T-helper 17 cell (primary cell): ENCODE measurements at places on chromosomes 13 and 19.

- no peak for DNase-seq
Observed at GRCh38 chr13:35387682-35388250, 88.7 kb downstream of the MAB21L1 start.

DNA sequence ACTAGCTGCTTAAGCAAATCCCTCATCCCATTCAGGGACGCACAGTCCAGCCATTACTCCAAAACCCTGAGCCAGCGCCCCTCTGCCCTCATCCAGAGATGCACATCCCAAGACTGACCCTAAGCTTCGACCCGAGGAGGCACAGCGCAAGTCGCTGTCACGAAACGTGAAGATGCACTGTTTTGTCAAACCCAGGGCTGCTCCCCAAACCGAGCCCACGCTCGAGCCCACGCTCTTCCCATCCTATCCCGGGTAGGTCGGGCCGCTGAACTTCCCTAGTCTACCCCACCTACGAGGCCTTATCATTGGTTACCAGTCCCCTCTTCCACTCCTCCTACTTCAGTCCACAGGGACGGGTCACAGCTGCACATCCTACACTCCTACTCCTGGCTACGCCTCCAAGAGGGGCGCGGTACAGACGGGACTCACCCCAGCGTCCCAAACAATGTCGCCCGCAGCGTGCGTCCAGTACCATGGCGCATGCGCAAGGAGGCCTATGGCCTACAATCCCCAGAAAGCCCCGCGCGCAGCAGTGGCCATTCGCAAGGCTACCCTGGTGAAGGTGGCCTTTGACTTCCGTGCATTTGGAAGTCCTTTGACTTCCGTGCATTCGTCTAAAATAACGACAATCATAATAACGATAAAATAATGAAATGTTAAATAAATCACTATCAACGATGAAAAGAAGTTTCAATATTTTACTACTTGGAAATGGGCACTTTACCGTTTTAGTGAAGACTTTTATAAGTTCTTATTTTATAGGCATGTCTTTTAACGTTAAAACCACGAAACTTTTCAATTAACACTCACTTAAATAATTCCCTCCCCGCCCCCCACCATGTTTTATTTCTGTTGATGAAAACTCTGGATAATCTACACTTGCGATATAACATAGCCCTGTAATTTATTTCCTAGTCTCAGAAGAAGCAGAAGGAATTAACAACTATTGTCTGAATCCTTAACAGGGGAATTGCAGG lies at the start of gene ZNF285:
Gene ZNF285, minus strand, starts transcription at position 470 of the 977 bp plus-strand sequence. CDS start 4,395 bp downstream, outside the sequence.
- DNase-seq, result peak; percentile 24

- DNase-seq, result no peak
Observed at GRCh38 chr19:7336321-7336973, 12.3 kb upstream of the ARHGEF18 start.

DNA sequence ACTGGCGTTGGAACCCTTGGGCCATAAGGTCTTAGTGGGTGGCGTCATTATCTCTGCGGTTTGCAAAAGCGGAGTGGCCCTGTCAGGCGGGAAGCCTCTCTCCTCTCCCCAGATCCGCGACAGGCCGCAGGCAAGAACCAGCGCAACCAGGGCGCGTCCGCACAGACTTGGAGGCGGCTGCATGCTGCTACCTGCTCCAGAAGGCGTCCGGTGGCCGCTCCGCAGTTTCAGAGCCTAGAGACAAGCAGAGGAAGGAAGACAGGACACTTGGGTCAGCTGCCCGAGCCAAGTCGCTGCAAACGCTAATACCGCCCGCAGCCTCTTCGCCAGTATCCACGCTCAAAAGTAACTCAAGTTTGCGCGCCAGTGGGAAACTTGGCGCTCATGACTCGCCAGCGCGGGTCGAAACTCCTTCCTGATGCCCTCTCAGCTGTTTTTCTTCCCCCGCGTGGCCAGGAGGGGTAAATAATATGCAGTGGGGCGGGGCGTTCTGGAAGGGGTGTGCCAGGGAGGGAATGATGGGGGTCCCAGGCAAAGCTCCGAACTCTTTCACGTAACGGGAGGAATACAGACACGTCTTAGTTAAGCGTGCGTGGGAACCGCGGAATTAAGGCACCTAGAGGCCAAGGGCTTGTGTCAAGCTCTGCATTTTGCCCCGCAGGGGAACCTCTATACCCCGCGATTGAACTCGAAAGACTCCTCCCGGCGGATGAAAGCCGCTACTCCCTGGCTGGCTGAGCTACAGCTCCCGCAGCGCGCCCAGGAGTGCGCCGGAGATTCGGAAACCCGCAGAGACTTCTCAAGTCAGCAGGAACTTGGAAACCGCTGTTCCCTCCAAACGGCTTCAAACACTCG lies at the start of gene EDNRB:
Gene EDNRB, minus strand, starts transcription at position 441 of the 855 bp plus-strand sequence. Its CDS starts 258 bp downstream, at position 183.
- DNase-seq, result no peak

DNA sequence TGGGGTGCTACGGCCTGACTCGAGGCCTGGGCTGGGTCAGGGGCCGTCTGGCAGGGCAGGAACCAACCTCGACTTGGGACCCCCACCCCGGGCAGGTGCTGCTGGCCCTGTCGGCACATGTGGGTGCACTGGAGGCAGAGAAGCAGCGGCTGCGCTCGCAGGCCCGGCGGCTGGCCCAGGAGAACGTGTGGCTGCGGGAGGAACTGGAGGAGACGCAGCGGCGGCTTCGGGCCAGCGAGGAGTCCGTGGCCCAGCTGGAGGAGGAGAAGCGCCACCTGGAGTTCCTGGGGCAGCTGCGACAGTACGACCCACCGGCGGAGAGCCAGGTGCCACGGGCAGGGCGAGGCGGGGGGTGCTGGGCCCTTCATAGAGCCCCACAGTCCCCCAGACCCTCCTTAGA lies 5.9 kb downstream of the KLC3 start:
- DNase-seq, result no peak

- DNase-seq, result peak; percentile 81
Observed at GRCh38 chr19:1133471-1133929, 29.7 kb downstream of the GPX4 start.

- peak; percentile 64 for DNase-seq
Observed at GRCh38 chr19:7925171-7925851, 624 bp downstream of the CTXN1 start.

- DNase-seq, result peak; percentile 47
Observed at GRCh38 chr19:42290523-42291434, 11.2 kb upstream of the PRR19 start.

DNA sequence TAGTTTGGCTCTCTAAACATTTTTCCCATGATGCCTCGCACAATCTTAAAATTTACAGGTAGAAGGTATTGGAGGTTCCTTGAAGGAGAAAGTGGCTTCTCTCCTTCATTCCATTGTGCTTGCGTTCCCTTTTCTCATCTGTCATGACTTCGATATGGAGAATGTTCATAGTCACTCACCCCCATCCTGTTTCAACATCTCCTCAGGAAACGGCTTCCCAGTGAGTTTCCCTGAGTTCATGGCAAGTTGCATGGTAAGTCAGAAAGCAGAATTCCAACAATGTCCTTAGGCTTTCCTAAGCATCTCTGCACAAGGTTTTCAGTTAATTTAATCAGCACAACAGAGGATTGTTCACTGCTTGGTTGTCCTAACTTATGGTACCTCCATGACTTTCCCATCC lies 581.8 kb upstream of the SLITRK5 start:
- DNase-seq, result no peak

GRCh38 chr19:31668921-31669320 lies 319.7 kb upstream of the TSHZ3 start:
- DNase-seq, result no peak

DNA sequence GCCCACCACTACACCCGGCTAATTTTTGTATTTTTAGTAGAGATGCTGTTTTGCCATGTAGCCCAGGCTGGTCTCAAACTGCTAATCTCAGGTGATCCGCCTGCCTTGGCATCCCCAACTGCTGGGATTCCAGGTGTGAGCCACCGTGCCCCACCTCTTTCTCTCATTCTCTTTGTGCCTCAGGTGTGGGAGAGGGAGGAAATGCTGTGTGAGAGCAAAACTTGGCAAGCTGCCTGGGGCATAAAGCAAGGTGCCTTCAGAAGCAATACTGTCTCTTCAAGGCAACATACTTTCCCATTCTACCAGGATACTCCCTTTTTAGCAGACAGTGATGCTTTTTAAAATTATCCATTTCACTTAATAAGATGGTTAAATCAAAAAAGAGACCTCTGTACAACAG lies 53.2 kb upstream of the RFC3 start:
- DNase-seq, result no peak

DNA sequence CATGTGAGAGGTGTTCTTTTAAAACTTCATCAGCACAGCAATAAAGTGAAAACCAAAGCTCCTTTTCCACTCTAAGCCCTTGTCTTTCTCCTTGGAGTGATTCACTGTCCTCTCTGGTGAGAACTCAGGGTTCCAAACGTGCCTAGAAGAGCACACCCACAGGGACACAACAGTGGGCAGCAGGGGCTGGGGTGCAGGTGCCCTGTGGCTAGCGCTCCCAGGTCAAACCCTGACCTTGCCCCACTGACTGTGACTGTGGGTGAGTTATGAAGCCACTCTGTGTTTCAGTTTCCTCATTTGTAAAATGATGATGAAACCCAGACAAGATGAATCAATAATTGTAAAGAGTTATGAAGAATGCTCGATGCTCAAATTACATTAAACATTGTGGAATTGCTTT lies 37.6 kb upstream of the IGFL1 start:
- no peak for DNase-seq

- no peak for DNase-seq
Observed at GRCh38 chr19:19077103-19077502, 13.3 kb downstream of the SLC25A42 start.

- DNase-seq, result no peak
Observed at GRCh38 chr19:29538651-29539050, 12.9 kb downstream of the VSTM2B start.

- no peak for DNase-seq
Observed at GRCh38 chr19:12913851-12914690, 5.0 kb downstream of the SYCE2 start.

- DNase-seq, result no peak
Observed at GRCh38 chr19:47124937-47125668, 5.5 kb upstream of the SAE1 start.

DNA sequence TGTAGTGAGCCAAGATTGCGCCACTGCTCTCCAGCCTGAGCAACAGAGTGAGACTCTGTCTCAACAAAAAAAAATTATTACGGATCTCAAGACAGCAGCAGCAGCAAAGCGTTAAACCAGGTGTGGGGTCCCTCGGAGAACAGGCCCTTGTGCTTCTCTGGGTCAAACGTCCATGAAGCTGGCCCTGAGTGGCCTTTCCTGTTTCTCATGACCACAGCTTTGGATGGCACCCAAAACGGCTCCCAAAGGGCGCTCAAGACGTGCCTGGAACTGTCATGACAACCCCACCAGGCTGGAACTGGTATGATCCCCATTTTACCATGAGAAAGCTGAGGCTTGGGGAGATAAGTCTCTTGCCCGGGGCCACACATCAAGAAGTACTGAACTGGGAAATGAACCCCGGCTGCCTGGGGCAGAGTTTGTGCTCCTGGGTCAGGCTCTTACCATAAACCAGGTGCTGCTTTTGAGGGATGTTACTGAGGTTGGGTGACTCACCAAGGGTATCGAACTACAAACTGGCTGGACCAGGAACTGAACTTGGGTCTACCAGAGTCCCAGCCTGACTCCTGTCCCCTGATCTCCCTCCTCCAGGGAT lies 11.6 kb upstream of the SAMD1 start:
- no peak for DNase-seq

GRCh38 chr13:90485436-90485835 lies 862.1 kb upstream of the MIR17HG start:
- no peak for DNase-seq

DNA sequence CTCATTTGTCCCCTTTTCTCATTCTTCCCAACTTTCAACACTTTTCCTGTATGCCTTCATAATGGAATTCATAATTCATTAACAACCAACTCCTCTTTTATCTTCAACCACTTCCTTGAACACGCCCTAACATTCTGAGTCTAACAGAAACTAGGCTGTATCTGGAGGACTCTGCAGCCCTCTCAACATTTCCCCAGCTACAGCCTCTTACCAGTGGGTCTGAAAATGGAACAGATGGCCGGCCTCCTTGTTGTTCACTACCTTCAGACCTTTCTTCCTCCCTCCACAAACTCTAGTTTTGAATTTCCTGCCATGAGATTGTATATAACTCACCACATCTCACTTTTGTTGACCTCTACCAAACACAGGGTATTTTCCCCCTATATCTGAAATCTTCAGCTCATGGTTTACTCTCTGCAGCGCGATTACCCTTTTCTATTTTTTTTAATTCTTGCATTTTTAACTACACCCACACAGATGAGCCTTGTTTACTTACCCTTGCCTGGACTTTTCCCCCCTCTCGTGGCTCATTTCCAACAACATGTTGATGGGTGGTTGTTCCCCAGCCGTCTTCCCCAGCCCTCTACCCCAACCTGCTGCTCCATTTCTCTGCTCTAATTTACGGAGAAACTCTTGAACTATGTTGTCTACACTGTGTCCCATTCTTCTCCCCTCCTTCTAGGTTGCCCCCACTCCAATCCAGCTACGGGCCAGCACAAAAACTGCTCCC lies 846 bp downstream of the ZNF790 start:
- no peak for DNase-seq

DNA sequence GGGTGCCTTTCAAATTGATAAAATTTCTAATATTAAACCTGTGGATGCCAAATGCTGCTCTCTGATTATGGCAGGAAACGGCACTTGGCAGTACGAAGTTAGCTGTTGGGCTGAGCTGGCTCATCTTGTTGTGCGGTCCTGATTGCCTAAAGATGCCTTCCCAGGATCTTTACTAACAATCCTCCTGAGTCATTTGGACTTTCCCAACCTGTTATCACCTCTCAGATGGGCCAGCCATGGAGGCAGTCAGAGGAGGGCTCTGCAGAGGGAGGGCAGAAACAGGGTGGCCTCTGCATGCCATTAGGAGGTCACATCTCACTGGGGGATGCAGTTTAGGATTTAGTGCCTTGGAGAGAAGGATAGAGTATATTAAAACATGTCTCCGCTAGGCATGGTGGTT lies 27.3 kb downstream of the ALOX5AP start:
- no peak for DNase-seq

DNA sequence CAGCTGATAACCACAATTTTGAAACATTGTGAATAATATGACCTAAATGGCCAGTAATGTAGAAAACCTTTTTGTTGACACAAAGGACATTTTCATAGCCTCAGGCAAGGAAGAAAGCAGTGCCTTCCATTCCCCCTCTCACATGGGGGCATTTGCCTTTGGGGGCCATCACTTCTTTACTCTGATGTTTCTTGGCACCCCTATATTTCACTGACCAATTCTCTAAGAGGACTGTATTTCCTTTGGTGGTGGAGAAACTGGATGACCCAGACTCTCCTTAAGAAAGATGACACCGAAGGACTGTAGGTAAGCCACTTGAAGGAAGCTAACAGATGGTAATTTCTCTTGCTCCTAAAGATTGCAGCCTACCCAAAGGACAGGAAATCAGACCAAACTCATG lies 254.6 kb downstream of the DCLK1 start:
- no peak for DNase-seq

DNA sequence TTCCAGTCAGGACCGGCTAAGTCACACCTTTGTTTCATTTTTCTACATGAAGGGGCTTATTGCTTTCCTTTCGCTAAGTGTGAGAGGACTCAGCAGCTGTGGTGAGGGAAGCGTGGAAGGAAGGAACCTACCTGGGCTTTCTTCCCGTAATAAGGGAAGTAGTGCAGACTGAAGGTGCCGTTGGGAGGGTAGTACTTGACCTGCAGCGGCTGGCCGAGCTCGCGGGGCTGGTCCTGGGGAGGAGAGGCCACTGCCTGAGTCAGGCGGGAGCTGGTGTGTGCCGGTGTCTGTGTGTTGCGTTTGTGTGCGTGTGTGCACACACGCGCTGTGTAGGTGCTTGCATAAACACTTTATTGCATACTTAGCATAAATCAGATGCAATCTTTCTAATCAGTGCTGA lies 7.7 kb downstream of the ATP4B start:
- no peak for DNase-seq
